Fibroblast of skin of right biceps (primary cell): ENCODE measurements at places on chromosomes 1 and 21.

- peak; percentile 53 for DNase-seq
These were observed 170.1 kb downstream of the CRB1 start for GRCh38 chr1:197438010-197438790.

- peak; percentile 52 for DNase-seq
These were observed 24.1 kb upstream of the MYCL start for GRCh38 chr1:39925721-39926342.

DNA sequence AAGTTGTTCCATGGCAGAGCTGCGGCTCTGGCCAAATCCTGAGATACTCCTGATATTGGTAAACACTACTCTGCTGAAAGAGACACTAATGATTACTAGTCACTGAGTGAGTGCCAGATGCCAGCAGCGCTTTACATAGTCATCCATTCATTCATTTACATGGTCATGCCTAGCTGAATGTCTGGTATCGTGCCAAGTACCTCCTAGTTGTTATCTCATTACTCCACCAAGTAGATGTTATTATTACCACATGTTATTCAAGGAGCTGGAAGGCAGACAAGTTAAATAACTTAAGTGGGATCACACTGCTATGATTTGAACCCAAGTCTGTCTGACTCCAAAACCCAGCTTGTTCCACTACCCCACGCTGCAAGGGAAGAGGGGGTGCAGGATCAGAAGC, 4.7 kb downstream of the OLFML2B start:
- peak; percentile 87 for DNase-seq

DNA sequence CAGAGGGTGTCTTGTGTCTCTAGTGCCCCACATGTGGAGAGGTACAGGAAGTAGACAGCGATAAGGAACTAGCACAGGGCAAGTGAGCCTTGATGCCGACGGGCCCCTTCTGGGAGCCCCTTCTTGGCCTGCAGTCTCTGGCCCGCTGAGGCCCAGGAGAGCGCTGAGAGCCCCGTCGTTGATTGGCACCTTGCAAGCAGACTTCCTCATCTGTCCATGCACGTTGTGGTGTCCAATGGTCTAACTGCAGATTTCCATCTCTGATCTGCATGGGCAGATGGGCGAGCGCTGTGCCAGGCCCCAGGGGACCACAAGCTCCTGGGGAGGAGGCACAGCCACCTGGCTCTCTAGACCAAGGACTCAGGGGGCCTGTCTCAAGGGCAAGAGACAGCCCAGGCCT, 32.4 kb downstream of the PLEKHA6 start:
- DNase-seq, result no peak

GRCh38 chr1:61839679-61840078, 97.4 kb downstream of the PATJ start:
- DNase-seq, result peak; percentile 83

DNA sequence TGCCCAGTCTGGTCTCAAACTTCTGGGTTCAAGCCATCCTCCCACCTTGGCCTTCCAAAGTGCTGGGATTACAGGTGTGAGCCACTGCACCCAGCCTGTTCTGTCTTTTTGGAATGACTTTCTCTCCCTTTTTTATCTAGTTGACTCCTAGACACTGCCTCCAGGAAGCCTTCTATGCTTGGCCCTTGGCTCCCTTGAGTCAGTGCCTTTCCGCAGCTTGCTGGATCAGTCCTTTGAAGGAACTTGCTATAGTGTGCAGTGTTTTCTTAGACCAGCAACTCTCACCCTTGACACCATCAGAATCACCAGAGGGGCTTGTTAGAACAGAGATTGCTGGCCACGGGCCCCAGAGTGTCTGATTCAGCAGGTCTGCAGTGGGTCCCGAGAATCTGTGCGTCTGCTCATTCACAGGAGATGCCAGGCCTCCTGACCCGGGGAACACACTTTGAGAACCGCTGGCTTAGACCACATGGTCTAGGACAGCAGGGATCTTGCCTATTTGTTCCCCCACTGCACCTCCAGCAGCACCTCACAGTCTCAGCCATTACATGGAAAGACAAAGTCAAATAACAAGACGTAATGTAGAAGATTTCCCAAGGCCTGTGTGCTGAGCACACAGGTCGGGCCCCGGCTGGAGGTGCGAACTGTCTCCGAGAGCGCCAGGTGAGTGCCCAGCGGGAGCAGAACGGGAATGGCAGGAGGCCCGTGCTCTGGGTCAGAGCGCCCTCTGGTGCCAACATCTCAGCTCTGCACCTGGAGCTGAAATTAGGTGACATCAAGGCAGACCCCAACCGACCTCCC, 27.4 kb upstream of the CTPS1 start:
- peak; percentile 45 for DNase-seq

- DNase-seq, result no peak
These were observed 30.0 kb upstream of the NRDC start for GRCh38 chr1:51908499-51908898.

- peak; percentile 63 for DNase-seq
These were observed 328.4 kb downstream of the ZP4 start for GRCh38 chr1:237562242-237562823.

GRCh38 chr1:212107481-212107880, 71.9 kb downstream of the DTL start:
- DNase-seq, result no peak

- DNase-seq, result no peak
These were observed 12.7 kb downstream of the FAM89A start for GRCh38 chr1:231027136-231027925.

DNA sequence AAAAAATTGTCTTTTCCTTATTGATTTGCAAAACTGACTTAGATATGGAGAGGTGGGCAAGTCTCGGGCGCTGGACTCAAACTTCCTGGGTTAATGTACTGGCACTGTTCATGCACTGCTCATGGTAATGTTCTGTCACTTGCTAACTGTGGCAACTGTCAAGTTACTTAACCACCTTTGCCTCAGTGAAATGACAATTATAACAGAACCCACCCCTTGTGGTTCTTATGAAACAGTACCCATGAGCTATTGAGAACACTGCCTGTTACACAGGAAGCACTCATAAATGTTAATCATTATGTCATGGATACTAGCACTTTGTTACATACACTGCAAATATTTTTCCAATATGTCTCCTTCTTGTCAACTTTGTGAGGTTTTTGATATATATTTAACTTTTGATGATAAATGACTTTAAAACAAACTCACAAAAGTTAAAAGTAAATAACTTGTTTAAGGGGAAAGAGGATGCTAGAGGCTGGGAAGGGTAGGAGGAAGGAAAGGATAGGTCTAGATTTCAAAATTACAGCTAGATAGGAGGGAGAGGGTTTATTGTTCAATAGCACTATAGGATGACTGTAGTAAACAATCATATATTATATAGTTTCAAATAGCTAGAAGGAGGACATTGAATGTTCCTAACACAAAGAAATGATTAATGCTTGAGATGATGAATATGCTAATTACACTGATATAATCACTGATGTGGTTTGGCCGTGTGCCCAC, 342.5 kb downstream of the ADGRL2 start:
- DNase-seq, result no peak

DNA sequence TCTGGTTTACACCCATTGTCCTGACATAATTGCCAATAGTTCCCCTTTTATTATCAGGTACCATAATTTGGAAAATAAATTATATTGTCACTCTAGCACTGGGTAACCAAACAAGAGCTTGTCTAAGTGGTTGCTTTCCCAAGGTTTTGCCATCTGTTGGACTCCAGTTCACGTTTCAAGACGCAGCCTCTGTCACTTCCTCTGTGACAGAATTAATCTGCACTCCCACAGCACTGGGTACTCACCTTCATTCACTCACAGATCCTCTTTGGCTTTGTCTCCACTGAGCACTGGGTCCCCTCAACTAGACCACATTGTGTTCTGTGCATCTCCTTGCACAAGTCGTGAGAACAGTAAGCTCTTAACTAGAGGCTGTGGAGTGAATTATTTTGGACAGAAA, 123.6 kb upstream of the JUN start:
- no peak for DNase-seq

DNA sequence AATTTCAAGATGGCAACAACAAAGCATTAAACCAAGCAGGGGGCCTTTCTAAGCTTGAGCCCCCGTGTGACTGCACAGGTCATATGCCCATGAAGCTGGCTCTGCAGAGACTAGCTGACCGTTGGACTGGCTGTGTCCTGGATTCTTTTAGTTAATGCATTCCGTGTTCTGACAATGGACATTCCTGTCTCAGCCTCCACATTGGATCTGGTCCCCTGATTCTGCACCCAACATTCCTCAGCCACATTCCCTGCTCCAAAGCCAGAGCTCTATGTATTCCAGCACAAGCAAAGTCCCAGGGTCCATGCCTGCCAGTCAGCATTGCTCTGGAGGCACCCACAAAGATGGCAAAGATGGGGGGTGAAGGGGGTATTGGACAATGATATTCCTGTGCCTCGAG, 5.1 kb upstream of the NAV1 start:
- no peak for DNase-seq

- no peak for DNase-seq
These were observed 13.9 kb downstream of the SSR2 start for GRCh38 chr1:156006666-156007376.

- no peak for DNase-seq
These were observed 71.4 kb upstream of the HSPA13 start for GRCh38 chr21:14454016-14455009.

GRCh38 chr1:207884266-207885029, 26.5 kb downstream of the CD34 start:
- no peak for DNase-seq
